ENCODE measurements at places on chromosomes 1 and 21. TPM values are rescaled to one million over a fixed set of nuclear protein-coding genes. Genes with fewer than 3 reads are reported as not detected.

Gene OPTC
- not detected for total RNA-seq

Gene MEX3A
- total RNA-seq: 49.8 TPM

Gene LMX1A
- total RNA-seq: 13.3 TPM

Gene IBA57
- 10.8 TPM for total RNA-seq

All from cerebellum (tissue), 4 donors.